Fibroblast of skin of left biceps (primary cell): ENCODE measurements at places on chromosomes 16 and 17.

- DNase-seq = no peak
Measured at GRCh38 chr17:43410557-43411368, 12.0 kb downstream of the ARL4D start.

DNA sequence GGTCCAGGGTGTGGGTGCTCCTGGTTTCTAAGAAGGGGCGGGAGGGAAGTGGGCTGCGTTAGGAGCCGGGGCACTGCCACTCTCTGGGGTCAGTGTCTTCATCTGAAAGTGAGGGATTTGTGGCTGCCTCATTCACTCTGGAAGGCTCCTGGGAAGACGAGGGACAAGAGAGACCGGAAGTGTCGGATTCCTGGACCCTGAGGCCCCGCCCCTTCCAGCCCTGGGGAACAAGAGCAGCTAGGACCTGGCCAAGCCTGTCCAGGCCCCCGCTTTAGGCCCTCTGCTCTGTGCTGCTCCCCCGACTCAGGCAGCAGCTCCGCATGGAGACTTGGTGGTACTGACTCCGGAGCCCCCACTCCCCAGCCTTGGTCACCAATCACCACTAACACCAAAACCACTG is 6.5 kb downstream of the LGALS3BP start:
- DNase-seq = no peak

GRCh38 chr17:14469971-14470370 is 169.1 kb downstream of the HS3ST3B1 start:
- DNase-seq = no peak

DNA sequence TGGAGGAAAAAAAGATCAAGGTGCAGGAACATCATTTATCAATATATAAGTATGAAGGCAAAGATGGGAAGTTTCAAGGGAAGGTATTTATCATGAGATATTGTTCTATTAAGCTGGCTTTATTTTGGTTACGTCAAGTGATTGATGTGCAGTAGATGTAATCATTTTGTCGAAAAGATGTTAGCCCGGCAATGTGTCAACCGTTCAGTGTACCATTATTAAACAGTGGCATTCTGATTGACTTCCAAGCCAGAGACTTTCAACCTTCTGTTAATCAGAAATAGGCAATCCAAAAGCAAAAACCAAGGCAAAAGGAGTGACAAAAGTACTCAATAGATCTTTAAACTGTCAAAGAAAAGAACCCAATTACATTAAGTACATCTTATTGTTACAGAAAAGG is 1340.3 kb upstream of the GOT2 start:
- no peak for DNase-seq

GRCh38 chr17:37750768-37751475 is 6.1 kb upstream of the HNF1B start:
- no peak for DNase-seq

- DNase-seq = no peak
Measured at GRCh38 chr16:84496991-84497390, 7.5 kb downstream of the MEAK7 start.

DNA sequence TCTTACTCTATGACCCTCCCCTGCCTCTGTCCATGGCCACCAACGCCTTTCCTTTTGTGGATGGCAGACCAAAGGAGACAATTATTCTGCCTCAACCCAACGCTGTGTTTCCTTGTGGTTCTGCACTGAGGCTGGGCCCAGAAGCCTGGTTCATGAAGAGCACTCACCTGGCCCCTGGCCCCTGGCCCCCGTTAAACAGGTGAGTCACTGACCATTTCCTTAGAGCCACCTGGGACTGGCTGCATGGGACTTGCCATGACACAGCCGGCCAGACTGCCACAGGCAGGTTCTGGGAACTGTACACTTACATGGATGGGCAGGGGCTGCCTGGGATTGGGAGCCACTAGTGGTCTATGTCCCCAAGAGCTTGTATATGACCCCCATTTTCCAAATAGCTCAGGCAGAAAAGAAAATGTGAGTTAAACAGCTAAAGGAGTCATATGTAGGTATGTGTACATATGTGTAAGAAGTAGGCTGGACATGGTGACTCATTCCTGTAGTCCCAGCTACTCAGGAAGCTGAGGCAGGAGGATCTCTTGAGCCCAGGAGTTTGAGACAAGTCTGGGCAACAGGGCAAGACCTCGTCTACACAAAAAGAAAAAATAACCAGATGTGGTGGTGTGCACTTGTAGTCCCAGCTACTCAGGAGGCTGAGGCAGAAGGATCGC is 181.9 kb upstream of the CACNG5 start:
- no peak for DNase-seq

DNA sequence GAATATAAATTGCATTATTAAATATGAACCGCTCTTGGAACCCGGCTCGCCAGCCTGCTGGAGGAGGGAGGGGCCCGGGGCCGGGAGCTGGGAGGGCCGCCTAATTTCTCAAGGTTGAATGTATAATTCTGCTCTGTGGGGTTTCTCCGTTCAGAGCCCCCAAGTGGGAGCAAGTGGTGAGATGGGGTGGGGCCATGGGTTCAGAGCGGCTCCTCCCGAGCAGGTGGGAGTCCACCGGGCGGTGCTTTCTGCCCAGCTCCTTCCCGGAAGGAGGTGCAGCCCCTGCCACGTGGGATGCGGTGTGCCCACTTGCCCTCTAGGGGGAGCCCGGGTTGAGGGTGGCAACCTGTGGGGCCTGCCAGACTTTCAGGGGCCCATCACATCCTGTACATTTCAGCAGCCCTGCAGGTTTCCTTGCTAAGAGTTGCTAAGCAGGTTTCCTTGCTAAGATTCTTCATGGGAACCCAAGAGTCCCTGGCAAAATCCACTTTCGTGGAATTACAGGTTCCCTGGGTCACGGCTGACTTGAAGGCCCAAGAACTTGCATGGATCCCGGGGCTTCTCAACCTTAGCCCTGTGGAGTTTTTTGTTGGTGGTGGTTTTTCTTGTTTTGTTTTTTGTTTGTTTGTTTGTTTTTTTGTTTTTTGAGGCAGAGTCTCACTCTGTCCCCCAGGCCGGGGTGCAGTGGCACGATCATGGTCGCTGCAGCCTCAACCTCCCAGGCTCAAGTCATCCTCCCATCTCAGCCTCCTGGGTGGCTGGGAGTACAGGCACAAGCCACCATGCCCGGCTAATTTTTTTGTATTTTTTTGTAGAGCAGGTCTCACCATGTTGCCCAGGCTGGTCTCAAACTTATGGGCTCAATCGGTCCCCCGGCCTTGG is 196.7 kb upstream of the GSE1 start:
- no peak for DNase-seq

GRCh38 chr16:57802341-57803133 is at the start of gene KIFC3:
KIFC3 (minus strand) TSS chr16:57802491; CDS start chr16:57798243, 4,248 bp downstream.
- DNase-seq = peak; percentile 47

- DNase-seq = peak; percentile 64
Measured at GRCh38 chr17:31294820-31295488, 2.1 kb downstream of the OMG start.
